Naive thymus-derived CD8-positive, alpha-beta T cell (primary cell): ENCODE measurements at places on chromosomes 1 and 21. TPM values are rescaled to one million over a fixed set of nuclear protein-coding genes. Genes with fewer than 3 reads are reported as not detected.

CFH gene
- 0.44 TPM for total RNA-seq

HPCAL4 gene
- 32.5 TPM for total RNA-seq

LIN28A gene
- not detected for total RNA-seq

HAO2 gene
- not detected for total RNA-seq

EFNA3 gene
- total RNA-seq: 0.88 TPM

- DNase-seq: no peak
- H3K27ac ChIP-seq: peak overlapping the region; percentile 18
- H3K4me1 ChIP-seq: peaks cover 5% of the 10 kb centered on the region
- peaks cover 27% of the 10 kb centered on the region for H3K27me3 ChIP-seq
- H3K36me3 ChIP-seq: peaks cover 6% of the 10 kb centered on the region
Measured at GRCh38 chr1:229431284-229432115, 2.4 kb downstream of the ACTA1 start.

DNA sequence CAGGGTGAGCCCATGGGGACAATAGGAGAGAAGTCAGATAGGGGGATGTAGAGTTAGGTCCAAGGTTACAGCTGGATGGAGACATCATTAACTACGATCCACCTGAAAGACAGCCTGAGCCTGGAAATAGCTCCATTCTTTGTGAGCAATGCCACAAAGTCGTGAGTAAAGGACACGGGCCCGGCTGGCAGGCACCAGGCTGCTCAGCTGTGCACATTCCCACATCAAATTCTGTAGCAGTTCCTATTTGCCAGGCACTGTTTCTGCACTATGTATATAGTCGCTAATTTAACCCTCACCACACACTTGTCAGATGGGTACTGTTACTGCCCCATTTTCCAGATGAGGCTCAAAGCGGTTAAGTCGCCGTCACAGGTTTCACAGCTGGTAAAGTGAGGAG, 338.0 kb upstream of the KAZN start:
- no peak for DNase-seq
- no peaks in the 10 kb centered on the region for H3K4me1 ChIP-seq
- H3K27me3 ChIP-seq: peaks cover 26% of the 10 kb centered on the region
- no peaks in the 10 kb centered on the region for H3K36me3 ChIP-seq
- no peak overlapping the region for H3K4me3 ChIP-seq
- no peak overlapping the region for H3K27ac ChIP-seq

- H3K27me3 ChIP-seq: no peaks in the 10 kb centered on the region
- no peak overlapping the region for H3K4me3 ChIP-seq
- H3K36me3 ChIP-seq: no peaks in the 10 kb centered on the region
- peaks cover 16% of the 10 kb centered on the region for H3K4me1 ChIP-seq
- no peak for DNase-seq
Measured at GRCh38 chr1:39952359-39953110, 2.4 kb upstream of the MFSD2A start.

DNA sequence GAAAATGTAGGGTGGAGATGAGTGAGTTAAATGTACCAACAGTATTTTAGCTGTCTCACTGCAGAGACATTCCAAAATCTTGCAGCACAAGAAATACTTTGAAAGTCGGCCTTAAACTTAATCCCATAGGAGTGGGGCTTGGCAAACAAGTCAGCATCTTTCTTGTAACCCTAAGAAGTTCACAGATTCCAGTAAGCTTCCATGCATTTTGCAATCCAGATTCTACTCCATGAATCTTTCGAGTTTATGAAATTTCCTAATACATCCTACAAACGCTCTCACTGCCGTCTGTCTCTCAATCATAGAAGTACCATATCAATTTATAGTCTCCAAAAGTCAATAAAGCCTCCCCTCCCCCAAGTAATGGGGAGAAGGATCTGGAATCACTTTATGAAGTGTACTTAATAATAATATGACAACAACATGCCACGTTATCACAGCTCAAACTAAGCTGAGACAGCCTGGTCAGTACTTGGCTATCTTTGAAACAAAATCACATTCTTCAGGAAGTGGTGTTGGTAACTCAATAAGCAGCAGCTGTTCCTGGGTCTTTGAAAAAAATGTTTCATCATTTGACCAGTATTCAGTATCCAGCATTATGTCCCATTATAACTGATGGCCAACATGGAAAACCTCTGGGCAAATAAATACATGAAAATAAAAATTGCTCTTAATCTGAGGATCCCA, 317.4 kb upstream of the RUNX1 start:
- no peaks in the 10 kb centered on the region for H3K36me3 ChIP-seq
- H3K27ac ChIP-seq: no peak overlapping the region
- no peak for DNase-seq
- no peaks in the 10 kb centered on the region for H3K4me1 ChIP-seq
- no peak overlapping the region for H3K4me3 ChIP-seq

GRCh38 chr1:159942632-159943277, 2.7 kb downstream of the IGSF9 start:
- H3K27me3 ChIP-seq: peaks cover 68% of the 10 kb centered on the region
- peaks cover 15% of the 10 kb centered on the region for H3K4me1 ChIP-seq
- H3K36me3 ChIP-seq: no peaks in the 10 kb centered on the region
- H3K27ac ChIP-seq: no peak overlapping the region

DNA sequence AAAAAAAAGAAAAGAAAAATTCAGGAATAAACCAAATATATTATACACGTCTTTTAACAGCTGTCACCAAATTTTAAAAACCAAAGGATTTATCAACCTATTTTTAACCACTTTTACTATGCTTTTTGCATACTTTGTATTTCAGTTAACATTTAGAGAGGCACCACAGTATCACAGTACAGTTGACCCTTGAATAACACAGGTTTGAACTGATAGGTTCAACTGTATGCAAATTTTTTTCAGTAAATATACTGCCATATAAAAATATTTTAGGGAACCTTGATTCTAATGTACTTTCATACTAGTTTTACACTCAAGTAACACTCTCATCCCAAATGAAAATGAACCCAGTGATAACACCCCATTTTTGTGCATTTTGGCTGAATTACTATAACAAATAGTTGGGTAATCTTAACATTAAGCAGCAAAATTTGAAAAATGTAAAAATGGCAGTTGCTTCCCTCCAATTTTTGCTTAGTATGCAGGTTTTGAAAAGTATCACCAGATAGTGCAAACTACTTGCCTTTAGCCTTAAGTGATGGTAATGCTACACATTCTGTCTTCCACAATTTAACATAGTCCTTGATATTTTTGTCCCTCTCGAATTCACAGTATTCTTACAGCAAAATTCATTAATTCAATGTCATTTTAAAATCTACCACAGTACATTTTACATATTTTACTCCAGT, 10.8 kb upstream of the ADCY10 start:
- no peak overlapping the region for H3K4me3 ChIP-seq
- H3K27me3 ChIP-seq: no peaks in the 10 kb centered on the region
- DNase-seq: no peak
- H3K27ac ChIP-seq: no peak overlapping the region
- peaks cover 5% of the 10 kb centered on the region for H3K36me3 ChIP-seq
- H3K4me1 ChIP-seq: peaks cover 9% of the 10 kb centered on the region
